Activated naive CD8-positive, alpha-beta T cell treated with anti-CD3 and anti-CD28 coated beads for 36 hours (primary cell): ENCODE measurements at places on chromosomes 1 and 21. TPM values are rescaled to one million over a fixed set of nuclear protein-coding genes. Genes with fewer than 3 reads are reported as not detected.

GREM2 gene
- not detected for total RNA-seq

OR2L5 gene
- not detected for total RNA-seq

RRP1 gene
- 89.4 TPM for total RNA-seq

RIMS3 gene
- total RNA-seq: 1.9 TPM

RAB7B gene
- not detected for total RNA-seq

NEK2 gene
- 24.2 TPM for total RNA-seq

SH2D1B gene
- not detected for total RNA-seq

RAB25 gene
- total RNA-seq: 0.64 TPM

WNT3A gene
- not detected for total RNA-seq

TNFRSF4 gene
- total RNA-seq: 111 TPM

HRNR gene
- not detected for total RNA-seq

ADORA3 gene
- total RNA-seq: not detected

PGLYRP3 gene
- not detected for total RNA-seq

EPB41 gene
- total RNA-seq: 77.1 TPM

SPRR2E gene
- total RNA-seq: not detected

PLA2G5 gene
- not detected for total RNA-seq

TSACC gene
- total RNA-seq: not detected

XPR1 gene
- total RNA-seq: 20.0 TPM

DIRAS3 gene
- total RNA-seq: 0.47 TPM

GBP3 gene
- 9.7 TPM for total RNA-seq

BRDT gene
- total RNA-seq: not detected

KCNA3 gene
- total RNA-seq: 17.5 TPM

PRAMEF1 gene
- not detected for total RNA-seq

DIO1 gene
- not detected for total RNA-seq

RPTN gene
- not detected for total RNA-seq
